ENCODE measurements at places on chromosomes 3 and 15.

- no peak for DNase-seq
Observed at GRCh38 chr15:57054204-57054750, 135.8 kb downstream of the TCF12 start.

- no peak for DNase-seq
Observed at GRCh38 chr3:97885931-97886824, 64.4 kb downstream of the CRYBG3 start.

DNA sequence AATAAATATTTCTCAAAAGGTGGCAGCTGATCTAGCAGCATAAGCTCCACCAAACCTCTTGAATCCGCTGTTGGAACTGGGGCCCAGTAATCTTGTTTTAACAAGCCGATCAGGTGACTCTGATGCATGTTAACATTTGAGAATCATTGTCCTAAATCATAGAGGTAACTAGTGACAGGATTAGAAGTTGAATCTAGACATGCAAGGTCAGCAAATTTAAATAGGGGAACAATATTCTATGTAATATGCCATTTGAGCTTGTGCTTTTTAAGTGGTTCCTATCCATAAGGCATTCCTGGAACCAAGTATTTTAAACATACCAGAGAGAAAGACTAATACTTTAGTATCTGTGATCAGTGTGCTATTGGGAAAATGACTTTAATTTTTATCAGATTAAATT, 412.8 kb downstream of the PYDC2 start:
- DNase-seq, result no peak

DNA sequence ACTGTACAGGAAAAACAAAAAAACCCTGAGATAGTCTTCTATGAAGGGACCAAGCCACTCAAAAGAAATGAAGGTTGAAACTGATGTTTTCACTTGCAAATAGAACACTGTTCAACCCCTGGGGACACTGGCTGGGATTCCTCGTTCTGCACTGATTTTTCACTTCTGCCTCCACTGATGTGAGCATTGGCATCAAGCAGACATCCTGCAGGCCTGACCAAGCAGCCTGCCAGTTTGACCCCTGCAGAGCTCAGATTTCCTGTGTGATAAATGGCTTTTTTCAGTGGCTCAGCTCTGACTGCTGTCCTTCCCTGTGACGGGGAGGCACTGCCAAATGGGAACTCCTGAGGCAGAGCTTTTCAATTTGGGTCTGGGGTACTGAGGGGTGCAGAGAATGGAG, 50.0 kb downstream of the RASGRP1 start:
- no peak for DNase-seq

GRCh38 chr3:179324270-179324754, 1.5 kb downstream of the ZNF639 start:
- peak; percentile 57 for DNase-seq

DNA sequence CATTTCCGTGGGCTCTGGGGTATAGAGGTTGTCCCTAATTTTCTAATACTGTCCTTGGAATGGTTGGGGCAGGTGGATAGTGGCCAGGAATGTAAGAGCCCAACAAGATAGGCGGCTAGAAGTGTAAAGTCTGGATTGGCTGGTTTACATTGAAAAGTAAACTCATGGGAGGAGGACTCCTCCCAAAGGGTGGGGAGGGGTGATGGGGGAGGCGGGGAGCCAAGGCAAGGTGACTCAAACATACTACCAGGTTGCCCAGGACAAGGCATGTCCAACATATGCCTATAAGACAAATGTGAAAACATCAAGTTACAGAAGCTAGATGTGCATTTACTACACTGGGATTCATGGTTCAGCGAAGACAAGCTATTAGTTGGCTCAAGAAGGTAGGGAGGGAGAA, 14.3 kb upstream of the SAMMSON start:
- DNase-seq, result no peak

GRCh38 chr3:98534168-98534567, 2.4 kb downstream of the GPR15 start:
- DNase-seq, result no peak

DNA sequence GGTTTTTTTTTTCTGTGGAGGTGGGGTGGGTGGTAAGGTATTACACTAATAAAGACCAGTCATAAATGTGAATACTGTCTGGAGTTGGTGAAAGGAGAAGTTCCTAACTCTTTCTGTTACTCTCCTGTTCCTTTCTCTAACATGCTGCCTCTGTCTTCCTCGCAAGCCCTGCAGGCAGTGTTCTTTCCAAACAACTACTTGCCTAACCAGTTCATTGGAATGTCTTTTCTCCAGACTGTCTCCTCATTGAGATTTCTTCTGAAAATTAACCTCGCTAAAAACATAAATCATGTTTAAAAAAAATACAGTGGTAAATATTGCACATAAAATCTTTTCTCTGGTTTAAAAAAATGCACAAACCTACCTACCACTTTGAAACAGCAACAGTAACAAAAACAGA, 135.2 kb downstream of the TP63 start:
- no peak for DNase-seq

GRCh38 chr15:98938105-98938417, 69.5 kb downstream of the PGPEP1L start:
- no peak for DNase-seq

GRCh38 chr15:101078669-101079323, 159.6 kb downstream of the LRRK1 start:
- DNase-seq, result no peak

- no peak for DNase-seq
Observed at GRCh38 chr3:156630773-156631093, 43.7 kb upstream of the TIPARP start.
